ENCODE measurements at places on chromosomes 3 and 15.

DNA sequence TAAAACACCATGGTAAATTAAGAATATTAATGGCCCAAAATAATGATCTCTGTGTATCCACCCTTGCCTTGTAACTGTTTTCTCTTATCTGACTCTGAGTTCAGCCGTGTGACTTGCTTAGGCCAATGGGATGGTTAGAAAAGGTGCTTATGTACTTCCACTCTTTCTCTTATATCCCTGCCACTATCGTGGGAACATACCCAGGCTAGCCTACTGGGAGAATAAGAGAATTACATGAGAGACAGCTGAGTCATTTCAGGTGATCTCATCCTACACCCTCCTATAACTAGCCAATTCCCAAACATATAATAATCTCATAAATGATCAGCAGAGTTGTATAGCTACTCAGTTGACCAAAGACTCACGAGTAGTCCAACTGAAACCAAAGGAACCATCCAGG is 98.3 kb upstream of the ABI3BP start:
- DNase-seq, result no peak

DNA sequence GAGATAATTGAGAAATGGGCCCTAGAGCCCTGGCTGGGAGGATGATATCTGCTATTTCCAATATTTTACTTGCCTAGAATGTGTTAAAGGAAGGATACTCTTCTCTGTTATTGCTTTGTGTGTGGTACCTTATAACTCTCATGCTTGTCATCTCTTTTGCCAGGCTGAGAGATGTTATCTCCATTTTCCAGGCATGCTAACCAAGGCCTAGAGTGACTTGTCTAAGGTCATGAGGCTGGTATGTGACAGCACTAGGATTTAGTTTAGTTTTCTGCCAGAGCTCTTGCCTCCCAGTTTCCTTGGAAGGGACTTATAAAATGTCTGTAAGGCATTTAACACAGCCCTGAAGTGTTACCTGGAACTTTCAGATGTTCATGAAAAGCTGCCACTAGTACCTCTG is 1.4 kb downstream of the CLK3 start:
- no peak for DNase-seq

GRCh38 chr15:25175789-25176615 is 221.2 kb downstream of the SNRPN start:
- no peak for DNase-seq

GRCh38 chr15:41474941-41475340 is 18.7 kb upstream of the ITPKA start:
- DNase-seq, result no peak

- DNase-seq, result no peak
Measured at GRCh38 chr3:59430341-59430740, 380.5 kb upstream of the CFAP20DC start.

DNA sequence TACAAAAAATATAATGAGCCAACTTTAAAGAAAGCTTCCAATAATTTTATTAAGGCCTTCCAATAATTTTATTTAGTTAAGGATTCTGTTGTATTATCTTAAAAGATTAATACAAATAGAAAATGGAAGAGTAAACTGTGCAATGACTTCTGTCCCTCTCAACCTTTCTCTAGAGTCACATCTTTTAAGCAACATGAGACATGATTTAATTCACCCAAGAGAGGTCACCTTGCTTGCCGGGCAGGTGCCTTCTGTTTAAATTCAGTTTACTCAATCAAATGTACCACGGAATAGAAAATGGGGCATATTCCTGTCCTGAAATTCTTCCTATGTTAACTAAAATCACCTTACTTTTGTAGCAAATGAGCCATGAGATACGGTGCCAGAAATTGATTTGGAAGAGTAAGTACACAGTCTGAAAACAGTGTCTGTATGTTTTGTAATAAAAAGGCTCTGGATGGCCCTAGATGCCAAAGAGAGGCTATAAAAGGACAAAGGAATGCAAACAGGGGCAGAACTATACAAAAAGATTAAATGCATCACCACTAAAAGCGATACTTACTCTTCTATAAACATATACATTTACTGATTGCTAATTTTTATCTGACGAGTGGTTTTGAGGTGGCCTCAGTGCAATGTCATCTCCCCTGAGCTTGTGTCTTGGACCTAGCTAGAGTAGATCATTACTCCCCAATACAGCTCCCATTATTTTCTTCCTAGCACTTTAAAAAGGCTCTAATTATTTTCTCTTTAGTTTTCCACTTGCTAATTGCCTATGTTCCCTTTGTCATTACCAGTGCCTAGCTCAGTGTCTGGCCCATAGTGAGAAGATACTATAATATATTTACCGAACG is 134.0 kb downstream of the FHIT start:
- no peak for DNase-seq

GRCh38 chr15:70057931-70058641 is 39.6 kb downstream of the TLE3 start:
- no peak for DNase-seq

GRCh38 chr15:56341201-56341600 is 24.0 kb upstream of the TEX9 start:
- DNase-seq, result no peak

Measured in activated CD4-positive, CD25-positive, alpha-beta regulatory T cell (primary cell).